Activated naive CD4-positive, alpha-beta T cell treated with anti-CD3 and anti-CD28 coated beads, Interleukin-2, amount 50 U/mL, for 72 hours (primary cell): ENCODE measurements at places on chromosomes 4 and X. TPM values are rescaled to one million over a fixed set of nuclear protein-coding genes. Genes with fewer than 3 reads are reported as not detected.

The GLUD2 gene
- total RNA-seq, result 0.36 TPM

The LIN54 gene
- total RNA-seq, result 25.4 TPM

DNA sequence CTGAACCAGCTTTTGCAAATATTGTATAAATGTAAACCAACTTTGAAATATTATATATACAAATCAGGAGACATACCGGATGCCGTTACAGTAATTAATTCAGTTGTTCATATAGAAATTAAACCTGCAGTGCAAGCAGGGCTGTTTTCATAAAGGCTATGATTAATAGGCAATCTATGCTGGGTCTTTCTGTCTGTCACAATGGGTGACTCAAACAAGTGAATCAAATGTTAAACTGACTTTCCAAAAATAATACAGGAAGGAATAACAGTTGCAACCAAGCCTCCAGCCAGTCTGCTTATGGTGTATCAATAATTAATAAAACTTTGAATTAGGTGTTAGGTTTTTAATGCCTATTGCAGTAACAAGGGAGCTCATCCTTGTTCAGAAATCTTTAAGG is 43.9 kb downstream of the GABRB1 start:
- DNase-seq, result no peak

DNA sequence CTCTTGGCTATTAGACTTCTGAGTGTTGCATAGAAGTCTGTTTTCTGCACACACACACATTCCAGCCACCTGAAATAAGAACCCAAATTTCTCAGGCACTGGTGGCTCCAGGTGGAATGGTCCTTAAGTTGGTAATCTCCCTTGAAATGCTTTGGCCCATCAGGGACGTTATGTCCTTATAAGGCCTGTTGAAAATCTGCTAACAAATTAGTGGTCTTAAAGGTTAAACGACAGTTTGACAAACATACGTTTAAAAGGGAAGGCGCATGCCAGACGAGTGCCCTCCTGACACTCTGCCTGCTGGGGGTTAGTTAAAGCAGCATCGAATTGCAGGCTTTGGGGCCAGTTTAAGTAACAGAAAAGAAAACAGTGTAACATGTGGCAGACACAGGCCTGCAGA is 125.0 kb downstream of the TBX22 start:
- no peak for DNase-seq

DNA sequence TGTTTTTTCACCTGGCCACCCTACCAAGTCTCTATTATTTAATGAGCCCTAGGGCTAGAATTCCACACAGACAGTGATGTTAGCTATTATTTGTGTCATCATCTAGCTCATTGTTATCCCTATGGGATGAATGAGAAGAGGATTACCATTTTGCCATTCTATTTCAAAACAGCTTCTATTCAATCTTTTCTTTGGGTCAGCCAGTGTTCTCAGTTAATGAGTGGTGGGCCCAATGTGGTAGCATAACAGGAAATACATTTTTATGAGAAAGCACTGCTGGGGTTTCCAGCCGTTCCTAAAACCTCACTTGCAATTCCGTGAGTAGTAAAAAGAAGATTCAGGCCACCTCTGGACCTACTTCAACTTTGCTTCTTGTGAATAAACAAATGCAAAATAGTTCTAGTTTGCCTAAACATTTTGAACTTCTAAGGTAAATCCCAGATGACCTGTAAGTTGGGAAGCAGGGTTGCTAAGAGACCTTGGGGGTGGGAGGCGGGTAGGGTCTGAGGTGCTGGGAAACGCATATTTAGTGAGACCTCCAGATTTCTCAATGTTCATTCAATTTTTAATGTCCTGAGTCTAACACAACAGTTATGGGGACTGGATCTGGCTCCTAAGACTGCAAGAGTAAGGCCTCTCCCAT is 24.8 kb upstream of the CYP2U1 start:
- no peak for DNase-seq

DNA sequence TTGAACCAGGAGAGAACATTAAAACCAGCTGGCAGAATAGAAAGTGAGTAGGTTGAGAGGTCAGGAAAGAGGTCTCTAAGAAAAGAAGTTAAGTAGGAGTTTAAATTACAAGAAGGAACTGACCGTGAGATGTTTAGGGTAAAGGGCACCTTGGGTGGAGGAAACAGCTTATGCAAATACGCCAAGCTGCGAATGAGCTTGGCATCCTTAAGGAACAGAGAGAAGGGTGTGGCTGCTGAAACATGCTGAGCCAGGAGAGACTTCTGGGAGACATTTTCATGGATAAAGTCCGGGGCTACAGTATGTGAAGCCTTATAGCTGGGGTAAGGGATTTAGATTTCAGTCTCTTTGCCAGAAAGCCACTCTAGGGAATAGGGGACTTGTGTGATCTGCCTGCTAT is 249.1 kb downstream of the KCNIP4 start:
- no peak for DNase-seq

GRCh38 chrX:139834879-139835278 is 98.0 kb downstream of the ATP11C start:
- DNase-seq, result no peak

DNA sequence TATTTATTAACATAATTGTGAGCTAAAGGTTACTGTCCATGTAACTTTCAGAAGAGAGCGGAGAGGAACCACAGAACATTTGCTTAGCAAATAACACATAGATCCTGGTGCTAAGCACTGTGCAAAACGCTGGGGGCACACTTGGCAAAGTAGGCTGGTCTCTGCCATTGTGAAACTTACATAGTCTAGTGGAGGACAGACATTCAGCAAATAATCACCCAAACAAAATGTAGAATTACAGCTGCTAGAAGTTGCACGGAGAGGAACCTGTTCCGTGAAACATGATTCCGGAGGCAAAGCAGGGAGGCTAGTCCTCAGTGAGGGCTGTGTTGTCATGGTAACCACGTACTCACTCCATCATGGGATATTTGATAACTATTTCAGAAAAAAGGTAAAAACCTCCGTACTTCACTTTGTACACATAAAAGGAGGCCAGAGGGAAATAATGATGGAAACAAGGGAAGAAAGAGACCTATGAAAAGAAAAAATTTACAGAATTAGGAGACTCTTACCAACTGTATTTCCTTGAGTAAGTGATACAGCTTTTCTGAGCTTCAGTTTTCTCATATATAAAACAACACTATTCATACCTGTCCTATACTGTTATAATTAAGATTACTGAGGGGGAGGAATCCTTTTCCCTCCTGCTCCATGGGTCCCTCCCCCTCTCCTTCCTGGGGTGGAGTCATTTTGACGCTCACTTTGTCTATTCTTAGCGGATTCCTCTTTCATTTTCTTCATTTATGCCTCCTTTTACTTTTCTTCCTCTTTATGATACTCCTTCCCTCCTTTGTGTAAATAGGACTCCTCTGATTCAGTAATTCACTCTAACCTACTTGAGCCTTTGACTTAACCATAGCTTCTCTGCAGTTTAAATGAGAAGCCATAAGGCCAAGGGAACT is 825 bp upstream of the RASGEF1B start:
- DNase-seq, result no peak
